Endothelial cell of coronary artery (primary cell): ENCODE measurements at places on chromosomes 11 and 22. TPM values are rescaled to one million over a fixed set of nuclear protein-coding genes. Genes with fewer than 3 reads are reported as not detected.

Gene P4HA3
- 17.9 and 20.6 TPM in 2 replicates for total RNA-seq

Gene OR52I1
- not detected in 2 replicates for total RNA-seq

Gene HORMAD2
- total RNA-seq: not detected in 2 replicates

Gene MS4A4A
- not detected in 2 replicates for total RNA-seq

Gene LIF
- total RNA-seq: 0.36 and 2.0 TPM in 2 replicates

Gene DUSP8
- total RNA-seq: 0.45 and 0.85 TPM in 2 replicates

Gene APOL5
- total RNA-seq: not detected in 2 replicates

Gene ZNF215
- 5.2 and 5.4 TPM in 2 replicates for total RNA-seq

Gene DCDC1
- under 0.01 and 0.27 TPM in 2 replicates for total RNA-seq

Gene MPPED2
- total RNA-seq: under 0.01 TPM in 1 of 2 replicates, not detected in the other

Gene MMP13
- not detected in 2 replicates for total RNA-seq

Gene PGA5
- total RNA-seq: not detected in 2 replicates

Gene PLAAT5
- total RNA-seq: not detected in 2 replicates
